ENCODE measurements at places on chromosomes 16 and 17. TPM values are rescaled to one million over a fixed set of nuclear protein-coding genes. Genes with fewer than 3 reads are reported as not detected.

CES5A gene
- total RNA-seq: not detected

KAT2A gene
- total RNA-seq: 51.2 TPM

MYL4 gene
- total RNA-seq: not detected

MYH2 gene
- total RNA-seq: not detected

SPDYE4 gene
- not detected for total RNA-seq

C1QL1 gene
- total RNA-seq: 7.1 TPM

All from gastroesophageal sphincter (tissue), 4 donors.